ENCODE measurements at places on chromosomes 6 and 20.

DNA sequence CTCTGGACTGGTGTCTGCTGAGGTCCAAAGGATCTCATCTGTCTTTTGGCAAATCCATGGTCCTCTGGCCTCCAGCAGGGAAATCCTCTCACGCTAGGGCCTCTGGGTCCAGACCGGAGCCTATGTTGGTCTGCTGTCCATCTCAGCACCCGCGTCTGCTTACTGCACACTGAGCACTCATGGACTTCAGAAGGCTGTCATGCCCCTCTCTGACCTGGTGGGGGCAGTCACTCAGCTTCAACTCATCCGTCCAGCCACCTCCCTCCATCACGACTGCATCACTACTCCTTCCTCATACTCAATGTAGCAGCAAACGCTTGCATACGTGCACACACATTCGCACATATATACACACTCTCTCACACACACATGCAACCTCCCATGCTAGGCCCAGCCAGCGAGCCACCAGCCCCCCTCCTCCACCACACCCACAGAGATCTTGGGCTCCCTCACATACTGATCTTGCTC lies 33.3 kb downstream of the GABRR2 start:
- DNase-seq, result no peak

- DNase-seq, result no peak
These were observed 50.8 kb downstream of the METTL24 start for GRCh38 chr6:110307368-110307767.

DNA sequence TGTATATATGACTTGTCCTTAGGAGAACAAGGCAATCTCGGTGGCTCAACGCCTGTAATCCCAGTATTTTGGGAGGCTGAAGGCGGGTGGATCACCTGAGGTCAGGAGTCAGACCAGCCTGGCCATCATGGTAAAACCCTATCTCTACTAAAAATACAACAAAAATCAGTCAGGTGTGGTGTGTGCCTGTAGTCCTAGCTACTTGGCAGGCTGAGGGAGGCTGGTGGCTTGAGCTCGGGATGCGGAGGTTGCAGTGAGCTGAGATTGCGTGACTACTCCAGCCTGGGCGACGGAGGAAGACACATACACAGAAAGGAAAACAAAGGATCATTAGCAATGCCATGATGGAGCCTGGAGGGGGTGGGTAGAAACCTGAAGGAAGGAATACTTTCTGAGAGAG lies 166.6 kb upstream of the RREB1 start:
- no peak for DNase-seq

- no peak for DNase-seq
These were observed 44.6 kb downstream of the HIVEP2 start for GRCh38 chr6:142900227-142900971.

DNA sequence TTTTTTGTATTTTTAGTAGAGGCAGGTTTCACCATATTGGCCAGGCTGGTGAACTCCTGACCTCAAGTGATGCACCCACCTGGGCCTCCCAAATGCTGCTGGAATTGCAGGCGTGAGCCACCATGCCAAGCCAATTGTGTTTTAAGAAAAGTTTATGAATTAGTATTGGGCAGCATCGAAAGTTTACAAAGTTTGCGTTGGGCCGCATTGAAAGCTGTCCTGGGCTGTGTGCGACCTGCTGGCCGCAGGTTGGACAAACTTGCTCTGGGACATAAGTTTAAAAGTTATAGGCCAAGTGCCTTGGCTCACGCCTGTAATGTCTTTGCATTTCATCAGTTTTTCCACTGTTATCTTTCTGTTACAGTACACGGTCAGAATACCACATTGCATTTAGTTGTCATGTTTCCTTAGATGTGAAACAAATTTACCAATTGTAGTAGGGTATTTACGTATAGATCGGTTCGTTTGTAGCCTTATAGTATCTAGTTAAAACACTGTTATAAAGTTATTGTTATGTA lies 39.5 kb downstream of the ASXL1 start:
- DNase-seq, result no peak

- no peak for DNase-seq
These were observed 19.5 kb downstream of the SYTL3 start for GRCh38 chr6:158669145-158670035.

DNA sequence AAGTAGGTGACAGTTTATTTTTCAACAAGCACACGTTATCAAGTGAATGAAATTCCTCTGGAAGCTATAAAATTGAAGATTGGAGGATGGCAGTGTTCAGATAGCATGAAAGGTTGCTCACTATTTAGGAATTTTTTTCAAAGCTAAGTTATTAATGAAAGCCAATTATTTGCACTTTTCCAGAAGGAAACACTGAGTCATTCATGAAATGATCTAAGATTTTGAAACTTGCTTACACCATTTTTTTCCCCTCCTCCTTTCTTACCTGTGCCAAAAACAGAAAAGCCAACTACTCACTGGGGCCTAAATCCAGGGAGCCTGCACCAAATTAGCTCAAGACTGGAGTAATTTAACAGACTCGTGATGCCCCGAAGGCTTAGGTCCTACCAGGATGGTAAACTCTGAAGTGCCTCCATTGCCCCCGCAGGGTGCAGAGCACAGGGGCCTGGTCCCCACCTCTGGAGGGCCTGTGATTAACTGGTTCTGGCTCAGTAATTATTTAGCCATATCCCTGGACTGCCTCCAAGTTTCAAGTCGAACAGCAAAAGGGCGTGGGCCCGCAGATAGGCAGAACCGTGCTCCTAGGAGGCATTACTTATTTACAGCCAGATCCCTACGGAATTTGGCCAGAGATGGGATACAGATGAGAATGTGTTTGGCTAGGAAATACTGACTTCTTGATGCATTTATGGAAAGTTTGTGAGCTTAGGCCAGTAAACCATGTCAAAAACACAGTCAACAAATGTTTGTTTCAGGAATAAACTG lies 28.0 kb upstream of the ZNF217 start:
- no peak for DNase-seq

DNA sequence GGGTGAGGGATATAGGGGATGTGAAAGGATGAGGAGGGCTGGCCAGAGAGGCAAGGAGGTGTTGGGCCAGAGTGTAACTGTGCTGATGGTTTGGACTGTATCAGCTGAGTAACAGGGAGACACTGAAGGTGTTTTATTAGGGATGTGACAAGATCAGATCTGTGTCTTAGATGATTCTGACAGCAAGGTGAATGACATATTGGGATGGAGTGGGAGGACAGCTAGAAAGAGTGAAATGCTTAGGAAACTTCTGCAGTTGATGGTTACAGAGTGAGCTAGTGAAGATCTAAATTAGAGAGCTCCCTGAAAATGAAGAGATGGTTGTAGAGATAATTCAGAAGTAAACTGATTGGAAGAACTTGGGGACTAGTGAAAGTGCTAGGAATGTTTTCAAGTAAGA lies 47.2 kb upstream of the ELOVL5 start:
- DNase-seq, result no peak

DNA sequence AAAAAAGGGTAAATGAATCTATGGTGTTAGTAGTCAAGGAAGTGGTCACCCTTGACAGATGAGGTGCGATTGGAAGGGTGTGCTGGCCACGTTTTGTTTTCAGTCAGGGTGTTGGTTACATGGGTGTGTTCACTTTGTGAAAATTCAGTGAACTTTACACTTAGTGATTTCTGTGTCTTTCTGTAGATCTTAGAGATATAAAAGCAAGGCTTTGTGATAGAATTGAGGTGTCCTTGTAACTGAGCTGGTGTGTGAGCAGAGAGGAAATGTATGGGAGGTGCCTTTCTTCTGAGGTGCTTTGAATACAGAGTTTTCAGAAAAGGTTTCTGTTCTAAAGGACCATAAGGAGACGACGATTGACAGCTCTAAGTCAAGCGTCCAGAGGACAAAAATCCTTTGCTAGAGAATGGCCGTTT lies 90.5 kb downstream of the SAMD3 start:
- no peak for DNase-seq

- DNase-seq, result no peak
These were observed 93.6 kb upstream of the UST start for GRCh38 chr6:148653138-148653776.

DNA sequence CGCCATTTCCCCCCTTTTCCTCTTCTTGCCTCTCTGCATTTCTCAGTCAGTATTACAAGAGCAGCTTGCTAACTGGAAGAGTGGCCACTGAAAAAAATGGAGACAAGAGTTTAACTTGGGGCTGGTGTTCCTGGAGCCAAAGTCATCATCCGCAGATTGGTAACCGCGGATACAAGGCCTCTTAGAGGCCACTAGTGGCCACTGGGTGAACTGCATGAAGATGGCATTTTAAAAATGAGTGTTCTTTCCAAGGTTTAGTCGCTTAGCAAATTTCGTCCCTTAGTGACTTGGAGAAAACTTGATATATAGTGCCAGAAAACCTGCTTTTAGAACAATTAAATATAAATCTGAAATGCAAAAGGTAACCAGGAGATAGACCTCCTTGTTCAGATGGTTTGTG lies 4.8 kb downstream of the F13A1 start:
- DNase-seq, result peak; percentile 33

GRCh38 chr6:144008120-144008811 lies at the start of gene PLAGL1:
Gene PLAGL1, minus strand, starts transcription at chr6:144008259. Its CDS starts 60,123 bp downstream, at chr6:143948136.
- DNase-seq, result peak; percentile 29

DNA sequence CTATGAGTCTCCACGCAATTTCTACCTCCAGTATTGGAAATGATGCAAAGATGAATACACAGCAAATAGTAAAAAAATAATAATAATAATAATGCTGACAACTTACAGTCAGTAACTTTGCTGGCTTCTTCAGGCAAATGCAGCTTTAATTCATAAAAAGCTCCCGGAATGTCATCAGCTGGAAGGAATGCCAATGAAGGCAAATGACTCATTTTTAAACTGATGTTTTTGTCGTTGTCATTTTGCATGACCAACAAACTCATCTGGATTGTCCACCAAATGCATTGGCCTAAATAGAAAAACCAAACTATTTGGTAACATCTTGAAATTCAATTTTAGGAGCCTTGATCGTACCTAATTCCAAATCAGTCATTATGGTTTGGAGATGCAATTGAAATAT lies 217.1 kb downstream of the ALDH8A1 start:
- DNase-seq, result no peak

GRCh38 chr20:10134176-10134575 lies 84.5 kb upstream of the SNAP25 start:
- DNase-seq, result no peak

DNA sequence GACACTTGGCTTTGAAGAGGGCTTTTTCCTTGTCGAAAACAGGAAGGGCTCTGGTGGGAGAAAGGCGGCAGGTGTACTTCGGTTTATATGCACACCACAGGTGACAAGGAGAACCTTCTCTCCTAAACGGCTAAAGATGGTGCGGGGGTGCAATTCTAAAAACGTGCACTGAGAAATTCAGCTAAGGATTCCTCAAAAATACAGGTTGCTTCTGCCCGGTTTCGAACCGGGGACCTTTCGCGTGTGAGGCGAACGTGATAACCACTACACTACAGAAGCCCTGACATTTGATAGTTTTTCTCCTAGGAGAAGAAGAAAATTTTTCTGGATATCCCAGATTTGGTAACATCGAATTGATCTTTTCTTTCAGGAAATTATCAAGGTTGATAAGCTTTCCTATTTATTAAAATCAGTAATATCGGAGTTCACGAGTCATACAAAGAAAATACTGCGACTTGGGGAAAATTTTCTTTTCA lies 32.0 kb downstream of the POM121L2 start:
- DNase-seq, result no peak

GRCh38 chr20:17872434-17872833 lies 96.2 kb downstream of the SNX5 start:
- DNase-seq, result no peak

- no peak for DNase-seq
These were observed 159.9 kb upstream of the PCSK2 start for GRCh38 chr20:17066902-17067301.

- no peak for DNase-seq
These were observed 165.1 kb downstream of the ARID1B start for GRCh38 chr6:156942266-156942665.

DNA sequence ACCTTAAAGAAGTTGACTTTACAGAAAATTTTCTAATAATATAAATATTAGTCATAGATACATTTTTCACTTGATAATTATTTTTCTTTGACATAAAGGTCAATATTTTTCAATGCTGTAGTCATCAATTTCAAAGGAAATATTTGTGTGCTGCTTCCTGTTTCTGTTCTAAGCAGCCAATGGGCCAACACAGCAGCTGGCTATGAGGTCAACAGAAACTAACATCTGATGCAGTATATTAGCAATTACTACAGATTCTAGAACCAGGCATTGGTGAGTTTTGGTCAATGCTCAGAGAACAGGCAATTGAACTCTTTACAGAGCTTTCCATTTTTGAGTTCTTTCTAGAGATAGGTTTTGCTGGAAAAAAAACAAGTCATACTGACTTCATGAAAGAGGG lies 669.6 kb upstream of the NRSN1 start:
- DNase-seq, result no peak

DNA sequence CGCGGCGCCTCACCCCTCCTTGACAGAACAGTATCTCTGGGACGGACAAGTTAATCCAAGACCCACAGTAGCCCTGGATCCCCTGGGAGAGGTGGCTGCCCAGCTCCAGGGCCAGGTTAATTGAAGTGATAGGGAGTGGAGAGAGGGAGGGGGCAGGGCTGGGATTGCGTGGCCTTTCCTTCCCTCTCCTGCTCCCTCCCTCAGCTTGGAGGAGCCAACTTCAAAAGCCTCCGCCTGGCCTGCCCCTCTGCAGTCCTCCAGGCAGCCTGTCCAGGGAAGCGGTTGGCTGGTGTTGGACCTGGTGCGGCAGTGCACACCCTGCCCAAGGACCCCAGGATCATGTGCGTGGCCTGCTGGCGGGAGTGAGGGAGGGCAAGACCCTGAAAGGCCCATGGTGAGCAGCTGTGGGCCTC lies at the start of gene C20orf204:
Gene C20orf204, plus strand, starts transcription at position 250 of the 413 bp plus-strand sequence. Its CDS starts 142 bp downstream, at position 392.
- DNase-seq, result no peak
